Activated T-helper 17 cell treated with anti-CD3 and anti-CD28 coated beads, Interleukin-2, amount 50 U/mL, for 72 hours (primary cell): ENCODE measurements at places on chromosomes 1 and 21.
A peak's percentile ranks its signal among the peaks of the same experiment; 100 is the strongest.

GRCh38 chr1:96130432-96130831, 591.2 kb upstream of the PTBP2 start:
- ATAC-seq = no peak

GRCh38 chr21:33267250-33267649, 1.1 kb downstream of the IL10RB start:
- no peak for ATAC-seq

DNA sequence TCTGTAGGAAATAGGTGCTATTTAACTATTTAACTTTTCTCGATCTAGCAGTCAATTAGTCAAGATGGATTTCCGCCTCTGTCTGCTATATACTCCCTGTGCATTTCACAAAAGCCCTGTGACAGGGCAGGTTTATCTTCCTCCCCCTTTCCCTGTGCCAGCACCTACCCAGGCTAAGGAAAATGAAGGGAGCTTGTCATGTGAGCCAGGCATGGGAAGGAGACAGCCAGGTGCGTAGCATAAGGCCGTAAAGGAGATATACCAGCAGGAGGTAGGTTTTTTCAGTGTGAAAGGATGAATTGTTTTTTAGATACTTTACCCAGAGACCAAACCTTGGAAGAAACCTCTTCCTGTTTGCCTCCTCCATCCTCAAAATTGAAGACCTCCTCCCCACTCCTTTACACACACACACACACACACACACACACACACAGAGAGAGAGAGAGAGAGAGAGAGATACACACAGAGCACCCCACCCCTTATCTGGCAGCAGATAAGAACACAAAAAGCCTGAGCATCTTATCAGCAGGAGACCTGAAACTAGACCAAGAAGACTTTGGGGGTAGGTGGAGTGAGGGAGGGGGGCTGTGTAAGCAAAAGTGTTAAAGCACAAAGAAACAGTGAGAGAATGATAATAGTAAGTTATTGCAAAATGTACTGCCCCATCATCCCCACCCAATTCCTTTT, 12.0 kb upstream of the TARBP1 start:
- ATAC-seq = no peak

DNA sequence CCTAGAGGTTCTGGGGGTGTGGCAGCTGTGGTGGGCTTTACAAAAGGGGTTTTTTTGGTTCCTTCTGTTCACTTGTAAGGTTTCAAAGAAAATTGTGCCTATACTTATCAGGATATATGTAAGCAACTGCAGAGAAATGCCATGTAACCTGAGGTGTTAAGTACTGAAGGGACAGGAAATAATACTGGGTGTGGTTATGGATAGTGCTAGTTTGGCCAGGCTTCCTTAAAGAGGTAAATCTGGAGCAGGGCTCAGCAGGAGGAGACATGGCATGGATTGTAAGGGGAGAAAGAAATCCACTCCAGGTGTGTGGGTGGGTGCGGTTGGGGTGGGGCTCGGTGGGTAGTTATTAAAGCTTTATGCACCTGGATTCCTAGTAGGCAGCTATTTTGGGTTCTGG, 28.3 kb downstream of the KIRREL1 start:
- ATAC-seq = no peak

GRCh38 chr1:148318123-148318903, 164.8 kb downstream of the PPIAL4G start:
- ATAC-seq = peak; percentile 97

DNA sequence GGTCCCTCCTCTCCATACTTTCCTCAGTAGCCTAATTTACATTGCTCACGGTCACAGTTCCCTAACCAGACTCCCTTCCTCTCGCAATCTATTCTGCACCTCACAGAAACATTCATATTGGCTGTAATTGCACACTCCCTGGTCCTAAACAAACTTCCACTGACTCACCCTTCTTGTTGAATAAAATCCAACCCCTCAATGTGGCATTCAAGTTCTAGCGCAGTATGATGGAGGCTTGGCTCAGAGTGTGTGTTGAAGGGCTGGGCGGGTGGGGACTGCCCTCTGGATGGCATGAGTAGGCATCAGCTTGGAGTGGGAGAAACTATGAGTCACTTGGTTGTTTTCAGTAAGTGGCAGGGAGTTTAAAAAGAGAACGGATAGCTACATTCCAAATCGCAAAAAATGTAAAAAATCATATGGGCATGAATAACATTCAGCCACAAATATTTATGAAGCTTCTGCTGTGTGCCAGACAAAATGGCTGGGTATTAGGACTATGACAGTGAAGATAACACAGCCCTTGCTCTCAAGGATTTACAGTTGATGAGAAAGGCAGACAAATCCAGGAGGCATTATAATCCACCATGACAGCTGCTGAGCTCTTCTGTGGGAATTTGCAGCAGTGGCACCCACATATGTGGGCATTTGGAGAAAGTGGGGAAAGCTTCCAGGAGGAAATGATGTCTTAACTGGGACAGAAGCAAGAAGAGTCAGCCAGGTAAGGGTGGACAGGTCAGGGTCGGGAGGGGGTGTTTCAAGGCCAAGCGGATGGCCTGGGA, 42.2 kb upstream of the LYST start:
- peak; percentile 44 for ATAC-seq

GRCh38 chr1:221869779-221870178, 127.9 kb upstream of the DUSP10 start:
- ATAC-seq = no peak

DNA sequence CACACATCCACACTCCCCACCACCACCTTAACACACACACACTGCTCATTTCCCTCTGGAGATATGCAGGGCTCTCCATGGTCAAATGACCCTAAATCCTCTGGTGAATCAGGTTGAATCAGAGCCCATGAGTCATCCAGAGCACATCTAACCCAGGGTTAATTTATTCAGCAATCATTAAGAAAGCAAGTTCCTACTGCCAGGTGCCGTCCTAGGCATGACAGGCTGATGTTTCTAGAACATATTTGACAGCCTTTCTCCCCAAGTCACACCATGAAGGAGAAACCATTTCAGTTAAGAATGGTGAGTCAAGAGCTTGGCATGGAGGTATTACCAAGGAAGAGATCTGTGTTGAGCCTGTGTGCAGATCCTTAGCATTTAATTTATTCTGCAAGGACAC, 194.3 kb upstream of the CAMK1G start:
- peak; percentile 58 for ATAC-seq

DNA sequence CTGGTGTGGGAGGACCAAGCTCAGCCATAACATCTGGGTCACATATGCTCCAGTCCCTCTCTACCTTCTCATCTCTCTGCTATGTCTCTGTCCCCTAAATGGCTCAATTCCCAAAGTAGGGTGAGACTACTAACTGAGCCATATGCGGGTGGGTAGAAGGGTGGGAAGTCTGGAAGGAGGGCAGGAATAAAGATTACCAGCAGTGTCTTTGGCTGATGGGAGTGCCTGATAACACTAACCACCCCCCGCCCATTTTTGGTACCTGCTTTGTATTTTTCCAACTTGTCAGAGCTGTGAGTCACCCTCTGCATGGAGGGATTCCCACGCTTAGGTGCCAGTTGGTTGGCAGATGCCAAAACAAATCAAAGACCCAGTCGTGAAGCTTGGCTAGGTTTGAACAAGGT, 14.9 kb upstream of the SSBP3 start:
- ATAC-seq = no peak

DNA sequence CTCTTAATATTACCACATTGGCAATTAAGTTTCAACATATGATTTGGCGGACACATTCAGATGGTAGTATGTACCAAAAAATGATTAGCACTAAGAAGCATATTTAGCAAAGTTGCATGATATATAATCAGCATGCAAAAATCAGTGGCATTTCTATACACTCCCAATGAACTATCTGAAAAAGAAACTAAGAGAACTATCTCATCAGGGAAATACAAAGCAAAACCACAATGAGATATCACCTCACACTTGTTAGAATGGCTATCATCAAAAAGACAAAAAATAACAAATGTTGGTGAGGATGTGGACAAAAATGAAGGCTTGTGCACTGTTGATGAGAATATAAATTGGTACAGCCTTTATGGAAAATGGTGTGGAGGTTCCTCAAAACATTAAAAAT, 31.4 kb upstream of the DENND1B start:
- ATAC-seq = no peak

- no peak for ATAC-seq
Observed at GRCh38 chr1:93679546-93679945, 2.1 kb downstream of the BCAR3 start.

DNA sequence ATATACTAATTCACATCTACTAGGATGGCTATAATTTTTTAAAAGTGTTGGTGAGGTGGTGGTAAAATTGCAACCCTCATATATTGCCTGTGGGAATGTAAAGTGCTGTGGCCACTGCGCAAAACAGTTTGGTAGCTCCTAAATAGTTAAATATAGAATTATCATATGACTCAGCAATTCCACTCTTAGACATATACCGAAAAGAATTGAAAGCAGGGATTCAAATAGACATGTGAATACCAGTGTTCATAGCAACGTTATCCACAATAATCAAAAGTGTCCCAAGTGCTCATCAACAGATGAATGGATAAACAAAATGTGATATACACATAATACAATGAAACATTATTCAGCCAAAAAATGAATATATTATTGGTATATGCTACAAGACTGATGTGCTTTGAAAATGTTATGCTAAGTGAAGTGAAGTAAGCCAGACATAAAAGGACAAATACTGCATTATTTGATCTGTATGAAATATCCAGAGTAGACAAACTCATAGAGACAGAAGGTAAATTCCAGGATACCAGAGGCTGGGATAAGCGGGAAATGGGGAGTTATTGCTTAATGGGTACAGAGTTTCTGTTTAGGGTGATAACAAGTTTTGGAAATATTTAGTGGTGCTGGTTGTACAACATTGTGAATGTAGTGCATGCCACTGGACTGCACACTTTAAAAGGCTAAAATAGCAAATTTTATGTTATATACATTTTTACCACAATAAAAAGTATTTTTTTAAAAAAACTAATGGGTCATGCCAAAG, 342.5 kb downstream of the SEC16B start:
- ATAC-seq = no peak

GRCh38 chr1:98054786-98055185, 134.0 kb upstream of the DPYD start:
- ATAC-seq = no peak

DNA sequence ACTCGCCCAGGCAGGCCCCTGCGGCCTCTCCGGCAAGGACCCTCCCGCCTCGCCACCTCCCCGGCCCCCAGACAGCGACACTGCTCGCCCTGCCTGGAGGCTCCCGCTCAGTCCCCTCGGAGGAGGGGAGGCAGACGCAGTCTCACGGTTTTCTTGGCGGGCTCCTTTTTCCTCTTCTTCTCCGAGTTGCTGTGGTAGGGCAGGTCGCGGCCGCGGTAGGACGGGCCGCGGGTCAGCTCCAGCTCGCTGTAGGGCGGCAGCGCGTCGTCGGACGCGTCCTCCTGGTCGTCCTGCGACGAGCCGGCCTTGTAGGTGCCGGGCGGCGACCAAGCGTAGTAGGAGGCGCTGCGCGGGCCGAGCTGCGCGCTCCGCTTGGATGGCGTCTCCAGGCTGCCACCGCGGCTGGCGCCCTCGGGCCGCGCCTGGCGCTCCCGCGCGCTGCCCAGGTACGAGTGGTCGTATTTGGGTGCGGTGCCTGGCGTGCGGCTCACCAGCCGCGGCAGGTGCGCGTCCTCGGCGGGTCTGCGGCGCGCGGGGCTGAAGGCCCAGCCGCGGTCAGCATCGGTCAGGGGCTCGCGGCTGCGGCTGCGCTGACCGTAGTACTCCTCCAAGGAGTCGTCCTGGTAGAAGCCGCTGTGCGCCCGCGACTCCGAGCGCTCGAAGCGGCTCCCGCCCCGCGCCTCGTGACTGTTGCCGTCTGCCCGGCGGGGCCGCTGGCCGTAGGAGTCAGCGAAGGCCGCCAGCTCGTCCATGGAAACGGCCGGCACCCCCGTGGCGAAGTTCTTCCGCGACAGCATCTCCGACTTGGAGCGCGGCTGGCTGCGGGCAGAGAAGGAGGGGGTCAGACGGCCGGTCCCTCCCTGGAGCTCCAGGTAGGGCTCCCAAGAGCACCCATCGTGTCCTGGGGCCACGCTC, 44.8 kb upstream of the TADA1 start:
- ATAC-seq = no peak

- ATAC-seq = no peak
Observed at GRCh38 chr1:247740721-247741120, 2.3 kb downstream of the OR14K1 start.

DNA sequence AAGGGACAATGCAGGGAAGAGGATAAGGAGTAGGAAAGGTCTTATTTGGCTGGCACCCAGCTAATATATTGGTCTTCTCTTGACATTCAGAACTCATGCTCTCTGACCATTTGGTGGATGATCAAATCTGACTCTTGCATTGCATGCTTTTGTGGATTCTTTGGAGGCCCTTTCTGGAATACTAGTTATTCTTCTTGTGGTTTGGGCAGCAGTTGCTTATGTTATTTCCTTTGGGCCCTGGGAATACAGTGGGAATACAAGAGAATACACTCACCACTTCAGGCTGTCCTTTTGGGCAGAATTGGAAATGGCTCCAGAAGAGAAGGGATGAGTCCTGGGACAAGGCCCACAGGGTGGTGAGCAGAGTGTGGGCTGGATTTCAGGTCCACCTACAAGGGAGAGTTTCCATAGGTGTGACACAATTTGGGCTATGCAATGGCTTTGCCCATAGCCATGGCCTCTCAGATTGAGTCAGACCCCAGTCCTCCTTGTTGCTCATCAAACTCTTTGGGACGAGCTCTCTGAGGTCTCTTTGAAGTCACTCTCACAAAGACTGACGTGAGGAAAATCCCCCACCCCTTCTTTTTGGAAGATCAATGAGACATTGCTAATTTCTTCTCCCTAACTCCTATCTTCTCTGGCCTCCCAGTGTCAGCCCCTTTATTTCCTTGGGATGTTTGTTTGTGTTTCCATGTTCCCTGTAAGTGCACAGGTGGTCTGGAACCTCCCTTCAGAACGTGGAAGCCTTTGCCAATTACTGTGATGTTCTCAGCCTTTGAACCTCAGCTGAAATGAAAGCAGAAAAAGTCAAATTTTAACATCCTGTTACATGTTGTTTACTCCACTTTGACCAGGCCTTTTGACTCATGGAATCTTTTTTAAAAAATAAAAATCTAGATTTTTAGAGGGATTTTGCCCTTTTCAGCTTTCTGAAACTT, 19.4 kb downstream of the HSD11B1 start:
- peak; percentile 94 for ATAC-seq

GRCh38 chr1:167797015-167797414, 75.2 kb downstream of the MPZL1 start:
- ATAC-seq = peak; percentile 73

DNA sequence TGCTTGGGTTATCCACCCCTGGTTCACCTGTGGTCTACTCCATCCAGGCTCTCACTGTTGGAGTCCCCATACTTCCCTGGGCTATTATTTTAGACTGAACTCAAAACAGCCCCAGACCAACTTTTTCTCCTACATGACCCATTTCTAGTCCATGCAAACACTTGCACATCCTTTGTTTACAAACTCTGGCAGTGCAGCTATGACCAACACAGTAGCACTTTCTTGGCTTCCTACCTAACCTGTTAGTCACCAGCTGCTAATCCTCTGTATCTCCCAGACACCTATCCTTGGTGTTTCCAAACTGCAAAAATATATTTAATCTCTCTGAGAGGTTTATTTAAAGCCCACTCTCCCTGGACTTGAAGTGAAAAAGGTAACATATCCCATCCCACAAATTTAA, 90.8 kb downstream of the DDAH1 start:
- no peak for ATAC-seq
